AG20443 (cell line): ENCODE measurements at places on chromosomes 5 and 9.

DNA sequence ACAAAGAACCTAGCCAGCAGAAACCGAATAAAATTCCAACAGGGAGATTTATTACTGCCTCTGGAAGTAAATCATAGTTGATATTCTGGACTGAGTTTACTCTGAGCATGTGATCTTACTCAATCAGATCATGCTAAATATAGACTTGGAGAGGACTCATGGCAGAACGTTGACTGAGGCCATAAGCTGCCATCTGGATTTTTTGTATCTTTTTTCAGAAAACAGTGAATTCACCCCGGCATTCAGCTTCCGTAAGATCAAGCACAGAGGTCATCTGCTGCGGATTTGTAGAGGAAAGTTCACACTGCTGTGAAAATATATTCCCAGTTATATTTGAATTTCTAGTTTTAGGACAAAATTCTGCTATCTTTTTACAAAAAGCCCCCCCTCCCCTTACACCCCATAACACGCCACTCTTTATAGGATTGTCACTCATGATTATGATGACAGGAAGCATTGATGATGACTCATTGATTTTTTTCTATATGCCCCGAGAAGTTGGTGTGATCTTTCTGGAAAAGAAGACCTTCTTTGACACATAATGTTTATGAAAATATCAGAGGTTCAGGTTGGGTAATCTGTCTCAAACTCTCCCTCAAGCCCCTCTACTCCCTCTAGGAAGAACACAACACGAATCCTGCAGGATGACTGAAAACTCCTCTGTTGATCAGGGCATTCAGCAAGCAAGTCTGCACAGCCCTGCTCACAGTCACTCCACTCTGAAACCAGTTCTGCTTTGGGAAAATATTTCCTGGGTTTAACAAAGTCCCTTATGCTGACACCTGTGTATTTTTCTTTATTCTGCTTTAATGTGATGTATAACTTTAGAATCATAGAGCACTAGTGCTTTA lies 70.8 kb downstream of the NXNL2 start:
- peak; percentile 35 for DNase-seq

GRCh38 chr9:17165764-17166163 lies 30.9 kb downstream of the CNTLN start:
- no peak for DNase-seq

GRCh38 chr9:113587471-113588031 lies 124.0 kb downstream of the RGS3 start:
- DNase-seq: no peak

DNA sequence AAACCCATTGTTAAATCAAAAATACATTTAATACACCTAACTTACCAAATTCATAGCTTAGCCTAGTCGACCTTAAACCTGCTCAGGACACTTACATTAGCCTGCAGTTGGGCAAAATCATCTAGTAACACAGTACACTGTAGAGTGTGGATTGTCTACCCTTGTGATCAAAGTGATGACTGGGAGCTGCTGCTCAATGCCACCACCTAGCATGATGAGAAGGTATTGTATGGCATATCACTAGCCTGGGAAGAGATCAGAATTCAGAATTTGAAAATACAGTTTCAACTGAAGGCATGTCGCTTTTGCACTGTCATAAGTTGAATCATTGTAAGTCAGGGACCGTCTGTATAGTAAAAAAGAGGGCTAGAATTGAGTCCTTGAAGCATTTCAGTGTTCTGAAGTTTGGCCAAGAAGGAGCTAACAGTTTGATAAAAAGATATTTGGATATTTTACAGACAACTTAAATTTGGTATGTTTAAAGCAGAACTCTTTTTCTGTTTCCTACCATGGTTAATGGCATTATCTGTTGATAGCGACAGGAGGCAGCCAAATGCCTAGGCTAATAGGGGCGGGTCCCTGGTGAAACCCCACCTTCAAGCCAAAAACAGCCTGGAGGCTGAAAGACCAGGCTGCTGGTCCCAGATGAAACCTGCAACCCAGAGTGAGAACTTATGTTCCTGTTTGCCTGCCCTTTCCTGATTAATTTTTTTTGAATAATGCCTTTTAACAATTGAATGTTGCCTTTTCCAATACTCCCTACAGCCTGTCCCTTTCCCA lies 23.0 kb downstream of the SMIM15 start:
- DNase-seq: peak; percentile 19

- DNase-seq: no peak
Measured at GRCh38 chr5:103801681-103802080, 239.1 kb upstream of the NUDT12 start.

GRCh38 chr9:92669527-92669889 lies 423 bp downstream of the IPPK start:
- DNase-seq: peak; percentile 63

- no peak for DNase-seq
Measured at GRCh38 chr9:128928624-128929023, 7.8 kb downstream of the PHYHD1 start.

DNA sequence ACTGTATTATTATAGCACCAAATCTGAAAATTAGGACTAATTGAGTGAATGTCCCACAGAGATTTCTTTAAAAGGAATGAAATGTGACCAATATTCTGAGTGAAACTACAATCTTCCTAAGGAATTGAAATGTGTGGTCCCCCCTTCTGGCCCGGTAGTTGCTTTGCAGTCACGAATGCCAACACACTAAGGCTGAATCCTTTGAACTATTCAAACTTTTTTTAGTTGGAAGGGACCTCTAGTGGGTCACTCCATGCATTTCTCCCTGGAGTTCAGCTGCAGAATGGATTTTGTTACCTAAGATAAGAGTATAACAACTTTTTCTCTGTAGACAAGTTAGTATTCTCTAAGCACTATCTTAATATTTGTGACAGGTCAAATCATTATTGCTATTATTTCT lies 2.8 kb downstream of the CDH6 start:
- no peak for DNase-seq

DNA sequence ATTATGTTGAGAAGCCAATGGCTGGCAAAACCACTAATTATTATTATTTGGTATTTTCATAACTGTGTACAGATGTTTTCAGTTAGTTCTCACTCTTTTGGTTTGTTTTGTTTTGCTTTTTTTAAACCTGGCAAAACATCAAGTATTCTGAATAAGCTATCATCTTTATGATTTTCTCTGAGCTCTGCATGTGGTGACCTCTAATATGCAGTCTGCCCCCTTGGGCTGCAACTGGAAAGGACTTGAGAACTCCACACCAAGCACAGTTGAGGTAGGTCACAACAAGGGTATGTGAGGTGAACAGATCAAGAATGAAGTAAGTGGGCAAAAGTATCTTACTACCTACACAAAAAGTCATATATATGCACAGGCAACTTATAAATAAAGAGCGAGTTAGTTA lies 202.2 kb downstream of the NFIB start:
- DNase-seq: peak; percentile 14

DNA sequence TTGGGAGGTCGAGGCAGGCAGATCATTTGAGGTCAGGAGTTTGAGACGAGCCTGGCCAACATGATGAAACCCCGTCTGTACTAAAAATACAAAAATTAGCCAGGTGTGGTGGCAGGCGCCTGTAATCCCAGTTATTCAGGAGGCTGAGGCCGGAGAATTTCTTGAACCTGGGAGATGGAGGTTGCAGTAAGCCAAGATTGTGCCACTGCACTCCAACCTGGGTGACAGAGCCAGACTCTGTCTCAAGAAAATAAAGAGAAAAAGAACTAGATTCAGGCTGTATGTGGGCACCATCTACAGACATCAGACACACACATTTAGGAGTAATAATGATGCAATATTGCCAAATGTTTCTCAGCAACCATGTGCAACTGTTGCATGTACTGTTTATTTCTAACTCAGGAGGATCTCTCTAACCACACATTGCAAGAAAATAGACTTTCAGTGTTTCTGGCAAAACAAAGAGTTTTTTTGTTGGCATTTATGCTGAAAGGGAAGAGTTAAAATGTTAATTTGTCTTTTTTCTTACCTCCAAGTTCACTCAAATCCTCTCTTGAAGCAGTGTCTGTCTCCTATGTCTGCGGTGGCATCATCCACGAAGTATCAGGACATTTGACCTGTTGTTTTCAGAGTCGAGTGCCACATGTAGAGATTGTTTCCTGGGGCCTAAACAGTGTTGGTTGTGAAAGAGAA lies 5.1 kb upstream of the ORM1 start:
- peak; percentile 73 for DNase-seq

DNA sequence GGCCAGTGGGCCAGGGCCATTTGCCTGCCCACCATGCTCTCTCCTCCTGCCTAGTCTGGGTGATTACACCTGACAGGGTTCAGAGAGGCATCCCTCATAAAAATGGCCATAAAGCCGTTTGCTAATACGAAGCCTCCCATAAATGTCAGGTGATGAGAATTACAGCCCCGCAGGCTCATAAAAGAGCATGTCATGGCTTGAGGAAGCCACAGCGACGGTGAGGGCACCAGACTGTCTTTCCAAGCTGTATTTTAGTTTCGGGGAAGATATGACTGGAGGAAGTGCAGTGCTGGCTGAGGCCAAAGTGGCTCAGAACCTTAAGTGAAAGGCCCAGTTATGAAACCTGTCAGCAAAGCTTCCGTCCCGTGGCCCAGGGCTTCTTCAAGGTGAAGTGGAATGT lies 18.5 kb upstream of the TCERG1 start:
- DNase-seq: no peak

DNA sequence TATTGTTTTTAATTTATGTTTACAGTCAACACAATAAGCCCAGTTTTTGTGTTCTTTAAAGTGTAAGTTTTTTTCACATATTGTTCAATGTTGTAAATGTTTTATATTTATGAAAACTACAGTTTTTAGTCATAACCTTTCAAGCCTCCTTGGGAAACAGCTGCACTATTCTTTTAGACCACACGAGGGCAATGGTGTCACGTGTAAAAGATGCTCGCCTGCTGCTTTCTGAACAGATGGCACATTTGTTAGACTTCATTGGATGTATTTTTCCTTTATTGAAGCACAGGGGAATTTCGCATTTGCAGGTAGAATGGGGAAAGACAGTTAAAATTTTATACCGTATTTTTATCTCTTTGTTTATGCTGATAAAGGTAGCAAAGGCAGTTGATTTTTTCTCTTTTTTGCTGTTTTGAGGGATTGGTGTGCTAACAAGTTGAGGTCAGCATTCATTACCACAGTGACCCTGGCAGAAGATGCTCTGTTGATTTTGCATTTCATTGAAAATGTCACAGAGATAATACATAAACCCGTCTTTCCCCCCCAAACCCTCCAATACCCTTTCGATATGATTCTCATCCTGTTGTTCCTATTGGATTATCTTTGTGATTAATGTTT lies 59.0 kb downstream of the MAT2B start:
- DNase-seq: peak; percentile 66

- peak; percentile 15 for DNase-seq
Measured at GRCh38 chr5:145360936-145361335, 474.2 kb downstream of the PRELID2 start.

DNA sequence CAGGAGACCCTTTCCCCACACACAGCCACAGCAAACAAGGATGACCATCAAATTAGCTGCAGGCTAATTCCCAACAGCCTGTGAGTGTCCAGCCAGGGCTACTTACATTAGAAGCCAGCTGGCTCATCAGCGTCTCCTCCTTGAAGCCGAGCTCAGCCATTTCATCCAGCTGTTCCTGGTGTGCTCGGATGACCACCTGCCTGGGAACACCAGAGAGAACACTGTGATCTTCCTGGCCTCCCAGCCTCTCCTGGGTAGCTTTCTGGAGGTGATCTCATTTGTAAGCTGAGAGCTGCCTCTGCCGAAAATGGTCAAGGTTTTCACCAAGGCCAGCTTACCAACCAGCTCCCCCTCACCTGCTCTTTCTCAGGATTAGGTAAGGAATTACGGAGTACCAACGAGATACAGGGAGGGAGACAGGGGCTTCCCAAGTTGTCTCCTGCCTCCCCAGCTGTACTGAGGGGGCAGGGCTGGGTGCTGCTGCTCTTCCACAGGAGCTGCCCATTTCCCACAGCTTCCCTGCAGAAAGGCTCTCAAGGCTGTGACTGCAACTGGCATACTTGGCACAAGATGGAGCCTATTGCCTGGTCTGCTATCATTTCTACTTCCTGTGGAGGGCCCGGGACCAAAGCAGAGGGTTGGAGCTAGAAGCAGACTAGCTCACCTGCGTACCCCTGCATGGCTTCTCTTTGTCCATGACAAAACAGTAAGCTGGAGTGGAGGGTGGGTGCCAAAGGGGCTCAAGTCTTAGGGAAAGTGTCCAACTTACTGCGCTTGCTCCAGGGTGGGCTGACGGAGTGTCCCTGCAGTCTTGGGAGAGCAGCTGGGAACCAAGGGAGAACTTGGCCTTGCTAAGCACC lies 73.9 kb downstream of the KIF24 start:
- peak; percentile 66 for DNase-seq

- DNase-seq: peak; percentile 33
Measured at GRCh38 chr5:83387041-83387440, 84.5 kb upstream of the VCAN start.

DNA sequence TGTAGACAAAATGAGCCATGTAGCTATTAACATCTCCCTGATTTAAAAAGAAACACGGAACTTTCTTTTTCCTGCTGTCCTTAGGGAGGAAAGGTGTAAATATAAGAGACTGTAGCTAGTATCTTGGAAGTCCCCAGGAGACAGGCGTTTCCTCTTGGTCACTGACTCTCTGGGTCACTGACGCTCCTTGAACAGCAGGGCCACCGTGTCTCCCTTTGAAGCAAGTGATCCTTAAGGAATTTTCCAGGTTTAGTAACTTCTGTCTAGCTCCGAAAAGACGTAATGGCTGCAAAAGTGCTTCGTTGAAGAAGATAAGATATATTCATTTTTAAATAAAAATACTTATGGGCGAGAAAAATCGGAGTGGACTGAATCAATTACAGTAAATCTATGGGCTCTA lies 745 bp upstream of the CLTA start:
- DNase-seq: no peak

- DNase-seq: peak; percentile 74
Measured at GRCh38 chr5:160438316-160439204, 16.9 kb downstream of the PTTG1 start.

DNA sequence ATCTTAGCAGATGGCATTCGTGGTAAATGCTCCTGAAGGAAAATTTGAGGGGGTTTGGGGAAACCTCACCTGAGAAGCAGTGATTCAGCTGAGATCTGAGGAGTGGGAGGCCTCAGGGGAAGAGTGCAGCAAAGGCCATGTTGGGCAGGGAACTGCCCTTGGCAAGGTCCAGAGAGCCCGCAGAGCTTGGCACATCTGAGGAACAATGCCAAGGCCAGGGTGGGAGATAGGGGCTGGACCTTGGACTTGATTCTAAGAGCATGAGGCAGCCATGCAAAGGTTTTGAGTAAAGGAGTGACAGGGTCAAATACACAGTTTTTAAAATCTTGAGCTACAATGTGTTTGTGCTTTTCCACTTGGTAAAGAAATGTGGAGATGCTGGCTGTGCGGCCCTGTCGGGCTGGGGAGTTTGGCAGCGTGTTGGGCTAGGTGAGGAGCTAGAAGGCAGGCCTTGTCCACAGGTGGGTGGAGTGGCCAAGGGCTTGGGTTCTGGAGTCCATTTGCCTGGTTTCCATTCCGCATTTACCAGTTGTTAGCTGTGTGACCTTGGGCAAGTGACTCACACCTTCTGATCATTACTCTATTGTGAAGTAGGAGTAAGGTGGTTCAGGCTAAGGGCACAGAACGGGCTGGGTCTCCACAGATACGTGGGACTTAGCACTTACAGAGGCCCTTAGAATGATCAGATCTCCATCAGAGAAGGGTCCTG lies 6.1 kb downstream of the TBC1D13 start:
- no peak for DNase-seq

- no peak for DNase-seq
Measured at GRCh38 chr5:152568016-152568415, 162.9 kb upstream of the NMUR2 start.
